ENCODE measurements at places on chromosomes 16 and 17.

- no peak for DNase-seq
Observed at GRCh38 chr17:63646488-63646806, 24.2 kb downstream of the MAP3K3 start.

DNA sequence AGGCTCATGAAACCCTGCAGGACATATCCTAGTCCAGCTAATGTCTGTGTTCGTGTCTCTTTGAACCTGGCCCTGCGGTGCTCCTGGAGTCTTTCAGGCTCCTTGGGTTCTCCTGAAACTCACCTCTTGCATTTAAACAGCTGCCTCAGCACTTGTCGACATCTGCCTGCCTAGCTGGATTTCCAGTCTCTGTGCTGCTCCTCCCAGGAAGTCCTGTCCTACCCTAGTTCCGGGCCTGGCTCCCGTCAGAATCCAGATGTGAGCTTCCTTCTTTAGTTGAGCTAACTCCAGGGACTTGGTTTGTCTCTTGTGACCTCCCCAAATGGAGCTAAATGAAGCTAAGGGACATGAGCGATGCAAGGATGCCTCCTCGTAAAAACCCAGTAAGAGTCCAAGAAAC is 155.2 kb upstream of the PIRT start:
- DNase-seq = no peak

- no peak for DNase-seq
Observed at GRCh38 chr16:23013484-23013883, 135.8 kb downstream of the USP31 start.

DNA sequence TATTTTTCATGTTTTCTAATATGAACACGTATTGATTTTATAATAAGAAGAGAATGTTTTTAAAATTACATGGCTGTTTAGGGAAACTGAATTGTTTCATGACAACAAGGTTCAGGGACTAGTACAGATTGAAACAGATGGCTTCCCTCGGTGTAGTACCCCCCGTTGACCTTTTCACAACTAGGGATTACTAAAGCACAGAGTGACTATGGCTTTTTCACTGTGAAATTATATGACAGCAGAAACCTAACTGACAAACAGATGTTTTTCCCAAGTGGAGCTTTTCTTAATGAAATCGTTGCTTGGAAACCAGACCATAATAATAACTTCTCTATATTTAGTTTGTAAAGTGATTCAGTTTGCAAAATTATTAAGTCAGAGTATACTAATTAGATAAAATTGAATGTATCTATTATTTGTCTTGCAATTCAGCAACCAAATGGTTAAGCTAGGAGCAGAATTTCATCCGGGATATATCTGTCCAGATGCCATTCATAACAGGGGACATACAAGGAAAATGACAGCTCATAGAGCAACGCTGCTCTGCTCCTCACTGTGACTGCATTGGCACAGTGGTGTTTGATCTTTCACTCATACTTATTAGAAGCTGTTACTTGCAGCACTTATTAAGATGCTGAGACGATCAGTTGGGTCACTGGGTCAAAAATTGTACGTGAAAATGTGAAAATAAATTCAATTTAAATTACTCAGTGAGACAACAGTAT is 111.7 kb downstream of the TANGO6 start:
- no peak for DNase-seq

GRCh38 chr16:3234857-3235561 is at the start of gene ZNF200:
Gene ZNF200, minus strand, starts transcription at chr16:3235158. Its CDS starts 1,403 bp downstream, at chr16:3233755.
- DNase-seq = peak; percentile 76

GRCh38 chr17:32627239-32627996 is 140.6 kb downstream of the CDK5R1 start:
- DNase-seq = no peak

DNA sequence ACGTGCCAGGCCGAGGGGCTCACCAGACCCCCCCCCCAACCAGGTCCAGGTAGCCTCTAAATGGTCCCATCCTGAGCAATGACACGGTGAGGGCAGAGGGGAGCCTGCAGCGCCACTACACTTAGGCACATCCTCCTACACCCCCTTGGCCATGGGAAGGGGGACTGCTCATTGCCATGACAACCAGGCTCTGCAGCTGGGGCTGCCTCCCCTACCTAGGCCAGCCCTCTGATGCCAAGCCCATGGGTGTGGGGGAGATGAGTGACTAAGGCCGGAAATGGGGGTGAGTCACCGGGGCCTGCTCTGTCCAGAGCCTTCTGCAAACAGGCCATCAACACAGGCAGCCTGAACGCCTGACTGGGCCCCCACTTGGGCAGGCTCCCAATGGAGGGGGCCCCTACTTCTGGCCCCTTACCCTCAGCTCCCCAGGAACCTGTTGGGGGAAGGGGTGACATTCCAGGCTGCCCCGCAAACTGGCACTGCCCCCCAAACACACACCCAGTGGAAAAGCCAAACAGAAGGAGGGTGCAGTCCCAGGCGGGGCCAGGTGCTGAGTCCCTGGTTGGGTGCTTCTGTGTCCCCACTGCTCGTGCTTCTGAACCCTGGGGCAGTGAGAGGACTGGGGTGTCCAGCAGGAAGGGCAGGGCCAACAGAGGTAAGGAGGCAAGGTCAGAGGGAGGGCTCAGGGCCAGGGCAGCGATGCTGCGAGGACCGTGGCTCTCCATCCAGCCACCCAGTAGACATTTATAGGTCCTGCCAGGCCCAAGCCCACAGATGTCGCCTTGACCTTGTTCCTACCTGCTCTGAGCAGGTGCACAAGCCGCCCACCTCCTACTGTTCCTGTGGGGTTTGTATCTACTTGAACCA is 8.2 kb downstream of the PLCD3 start:
- no peak for DNase-seq

All from CMK (cell line).